ENCODE measurements at places on chromosomes 4 and X.

- DNase-seq: no peak
Observed at GRCh38 chr4:170526471-170526870, 436.7 kb upstream of the AADAT start.

DNA sequence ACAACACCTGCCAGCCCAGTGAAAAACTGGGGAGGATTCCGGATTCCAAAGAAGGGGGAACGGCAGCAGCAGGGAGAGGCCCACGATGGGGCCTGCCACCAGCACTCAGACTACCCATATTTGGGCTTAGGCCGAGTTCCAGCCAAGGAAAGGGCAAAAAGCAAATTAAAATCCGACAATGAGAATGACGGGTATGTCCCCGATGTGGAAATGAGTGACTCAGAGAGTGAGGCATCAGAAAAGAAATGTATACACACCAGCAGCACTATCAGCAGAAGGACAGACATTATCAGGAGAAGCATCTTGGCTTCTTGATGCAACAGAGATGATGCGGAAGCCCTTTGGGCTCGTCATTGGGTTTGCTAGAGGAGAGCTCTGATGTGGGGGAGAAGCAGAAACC is 62.4 kb downstream of the JADE1 start:
- no peak for DNase-seq

- no peak for DNase-seq
Observed at GRCh38 chr4:14857475-14857874, 144.8 kb upstream of the CPEB2 start.

- DNase-seq: no peak
Observed at GRCh38 chrX:137101273-137101990, 67.6 kb upstream of the GPR101 start.

GRCh38 chr4:139851639-139852038 is 186.0 kb downstream of the MGST2 start:
- no peak for DNase-seq

GRCh38 chrX:139787601-139788000 is 79.6 kb upstream of the MCF2 start:
- no peak for DNase-seq

DNA sequence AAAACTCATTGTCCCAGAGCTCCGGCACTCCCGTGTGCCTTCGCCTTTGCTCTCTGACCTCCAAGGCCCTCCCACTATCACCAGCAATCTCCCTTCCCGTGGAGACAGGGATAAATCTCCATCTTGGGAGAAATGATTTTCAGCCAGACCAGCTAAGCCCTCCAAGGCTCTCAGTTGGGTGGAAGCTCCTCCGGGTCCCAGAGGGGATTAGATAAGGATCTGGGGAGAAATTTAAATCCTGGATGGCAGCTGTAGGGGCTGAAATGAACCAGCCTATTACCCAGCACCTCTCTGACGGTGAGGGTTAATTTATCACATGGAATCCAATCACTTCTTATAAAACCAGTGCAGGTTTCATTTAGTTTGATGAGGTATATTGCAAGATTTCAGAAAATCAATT is 366.2 kb downstream of the FBXW7 start:
- DNase-seq: no peak

Data from stimulated activated naive CD4-positive, alpha-beta T cell treated with Interleukin-2 at 50 U/mL for 16 hours (primary cell).